ENCODE measurements at places on chromosomes 16 and 17.

DNA sequence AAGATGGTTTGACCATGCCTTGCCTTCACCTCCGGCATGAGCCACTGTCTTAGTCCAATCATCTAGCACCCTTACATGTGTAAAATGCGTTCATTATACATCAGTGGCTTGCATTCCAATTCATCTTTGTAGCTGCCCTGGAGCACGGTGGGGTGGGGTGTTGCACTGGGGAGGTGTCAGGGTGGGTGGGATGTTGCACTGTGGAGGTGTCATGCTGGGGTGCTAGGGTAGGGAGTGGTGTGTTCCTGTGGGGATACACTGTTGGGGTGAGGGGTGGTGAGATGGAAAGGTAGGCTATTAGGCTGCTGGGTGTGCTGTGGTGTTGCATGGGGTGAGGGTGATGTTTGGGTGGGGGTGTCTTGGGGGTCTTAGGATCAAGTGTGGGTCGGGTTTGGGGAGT, 47.0 kb downstream of the NLRC5 start:
- no peak for DNase-seq

- no peak for DNase-seq
Observed at GRCh38 chr16:49473773-49474172, 100.2 kb downstream of the C16orf78 start.

DNA sequence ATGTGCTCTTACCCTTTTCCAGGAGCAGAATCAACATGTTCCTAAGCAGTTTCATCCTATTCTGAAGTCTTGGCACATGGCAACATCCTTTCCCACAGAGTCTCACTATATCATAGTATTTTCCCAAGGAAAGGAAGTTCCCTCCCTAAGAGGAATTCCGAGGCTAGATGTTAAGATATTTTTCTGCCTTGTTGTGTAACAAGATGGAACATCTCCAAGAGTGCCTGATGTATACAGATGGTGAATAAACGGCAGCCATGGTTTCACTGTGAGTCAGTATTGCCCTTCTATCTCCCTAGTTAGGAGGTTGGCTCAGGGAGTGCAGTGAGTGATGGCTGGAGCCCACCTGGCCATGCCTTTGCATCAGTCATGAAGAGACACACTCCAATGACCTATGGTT, 48.2 kb downstream of the SPACA3 start:
- peak; percentile 9 for DNase-seq

DNA sequence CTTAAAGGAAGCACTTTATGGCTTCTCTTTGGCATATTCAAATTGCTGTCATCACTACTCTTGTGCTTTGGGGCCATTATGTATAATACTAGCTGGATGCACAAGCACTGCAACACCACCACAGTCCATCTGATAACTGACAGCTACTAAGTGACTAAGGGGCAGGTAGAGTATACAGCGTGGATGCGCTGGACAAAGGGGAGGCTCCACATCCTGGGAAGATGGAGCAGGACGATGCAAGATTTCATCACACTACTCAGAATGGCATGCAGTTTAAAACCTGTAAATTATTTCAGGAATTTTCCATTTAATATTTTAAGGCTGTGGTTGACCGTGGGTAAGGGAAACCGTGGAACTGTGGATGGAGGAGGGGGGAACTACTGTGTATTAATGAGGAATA, 25.0 kb downstream of the MPRIP start:
- no peak for DNase-seq

DNA sequence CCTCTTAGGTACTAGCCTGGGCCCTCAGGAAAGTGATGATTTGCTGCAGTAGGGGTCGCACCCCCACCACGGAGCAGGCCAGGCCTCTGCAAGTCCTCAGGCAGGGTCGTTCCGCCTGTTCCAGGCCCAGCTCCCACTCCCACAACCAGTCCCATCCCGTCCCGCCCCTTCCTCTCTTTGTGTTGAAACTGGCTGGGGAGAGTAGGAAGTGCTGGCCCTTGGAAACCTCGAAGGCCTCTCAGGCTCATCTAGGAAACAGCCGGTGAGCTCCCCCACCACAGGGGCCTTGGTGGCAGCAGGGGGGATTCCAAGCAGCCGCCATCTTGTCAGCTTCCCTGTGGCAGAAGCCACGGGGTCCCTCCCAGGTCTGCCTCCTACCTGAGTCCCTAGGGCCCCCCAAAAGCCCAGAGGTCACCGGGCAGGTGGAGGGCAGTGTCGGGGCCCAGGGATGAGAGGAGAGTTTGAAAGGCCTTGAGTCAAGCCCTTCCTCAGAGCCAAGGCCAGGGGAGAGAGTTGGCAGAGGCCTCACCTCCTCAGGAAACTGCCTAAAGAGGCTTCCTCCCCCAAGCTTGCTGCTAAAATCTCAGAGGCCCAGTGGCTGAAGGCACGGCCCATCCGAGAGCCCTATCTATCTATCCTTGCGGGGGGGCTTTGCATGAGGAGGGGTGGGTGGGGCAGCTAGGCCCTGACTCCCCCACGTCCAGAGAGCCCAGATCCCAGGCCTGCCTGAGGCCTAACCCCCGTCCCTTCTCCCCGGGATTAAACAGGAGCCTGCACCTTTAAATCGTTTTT, 22.2 kb downstream of the MMP15 start:
- DNase-seq = no peak
